ENCODE measurements at places on chromosomes 7 and 10.

DNA sequence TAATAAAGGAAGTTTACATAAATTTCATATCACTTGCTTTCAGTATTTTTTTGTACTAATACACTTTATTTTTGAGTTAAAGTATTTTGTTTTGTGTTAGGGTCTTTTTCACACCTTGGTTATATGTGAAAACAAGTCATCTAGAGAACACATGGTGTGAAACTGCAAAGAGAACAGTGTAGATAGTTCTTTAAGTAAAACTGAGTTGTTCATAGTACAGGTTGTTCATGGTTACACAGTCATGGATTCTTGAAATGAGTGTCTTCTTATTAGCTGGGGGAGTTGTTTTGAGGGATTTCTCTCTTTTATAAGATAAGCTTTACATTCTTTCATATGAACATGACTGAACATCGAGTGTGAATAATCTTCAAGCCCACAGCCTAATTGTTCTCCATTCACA lies 244.2 kb downstream of the THSD7A start:
- no peak for DNase-seq

GRCh38 chr10:131195558-131196159 lies 115.9 kb downstream of the TCERG1L start:
- no peak for DNase-seq

DNA sequence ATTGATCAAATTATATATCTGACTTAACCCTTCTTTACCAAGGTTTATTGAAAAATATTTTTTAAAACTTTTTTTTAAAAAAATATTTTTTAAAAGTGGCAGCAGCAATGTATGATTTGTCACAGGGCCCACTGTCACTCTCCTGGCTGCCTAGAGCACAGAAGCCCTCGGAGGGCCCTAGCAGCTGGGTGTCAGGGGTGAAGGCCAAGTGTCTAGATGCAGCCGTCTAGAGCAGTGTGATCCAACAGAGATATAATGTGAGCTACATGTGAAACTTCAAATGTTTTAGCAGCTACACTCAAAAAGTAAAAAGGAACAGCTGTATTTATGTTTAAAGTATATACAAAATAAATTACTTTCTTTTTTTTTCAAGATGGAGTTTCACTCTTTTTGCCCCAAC lies 112.7 kb downstream of the ARHGAP22 start:
- DNase-seq = no peak

- no peak for DNase-seq
These were observed 76.6 kb upstream of the ADO start for GRCh38 chr10:62727934-62728333.

- DNase-seq = peak; percentile 53
These were observed 256.4 kb downstream of the CAMK1D start for GRCh38 chr10:12605580-12606405.

DNA sequence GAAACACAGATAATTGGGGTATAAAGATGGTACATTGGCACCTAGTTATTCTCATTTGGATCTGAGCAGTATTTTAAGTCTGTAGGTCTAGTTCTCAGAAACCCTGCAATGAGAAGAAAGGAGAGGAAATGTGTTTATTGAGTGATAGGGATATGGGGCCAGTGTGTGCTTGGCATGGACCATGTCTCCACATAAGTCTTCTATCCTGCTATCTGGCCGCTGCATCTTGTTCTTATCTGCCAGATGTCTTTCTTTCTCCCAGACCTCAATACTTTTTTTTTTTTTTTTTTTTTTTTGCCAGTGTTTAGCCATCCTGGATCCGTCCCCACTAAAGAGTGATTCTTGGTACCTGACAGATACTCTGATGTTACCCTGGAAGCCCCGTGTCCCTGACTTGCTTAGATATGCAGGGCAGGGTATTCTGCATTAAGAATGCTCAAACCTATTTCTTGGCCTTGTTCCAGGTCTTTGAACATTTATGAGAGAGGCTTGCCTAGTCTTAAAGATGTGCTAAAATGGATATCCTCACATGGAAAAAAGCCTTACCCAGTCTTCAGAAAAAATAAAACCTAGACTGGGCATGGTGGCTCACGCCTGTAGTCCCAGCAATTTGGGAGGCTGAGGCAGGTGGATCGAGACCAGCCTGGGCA lies 10.0 kb downstream of the MTURN start:
- DNase-seq = no peak

- no peak for DNase-seq
These were observed 32.5 kb downstream of the MTERF1 start for GRCh38 chr7:91847876-91848588.

GRCh38 chr10:132955479-132955878 lies 13.1 kb upstream of the CFAP46 start:
- no peak for DNase-seq

DNA sequence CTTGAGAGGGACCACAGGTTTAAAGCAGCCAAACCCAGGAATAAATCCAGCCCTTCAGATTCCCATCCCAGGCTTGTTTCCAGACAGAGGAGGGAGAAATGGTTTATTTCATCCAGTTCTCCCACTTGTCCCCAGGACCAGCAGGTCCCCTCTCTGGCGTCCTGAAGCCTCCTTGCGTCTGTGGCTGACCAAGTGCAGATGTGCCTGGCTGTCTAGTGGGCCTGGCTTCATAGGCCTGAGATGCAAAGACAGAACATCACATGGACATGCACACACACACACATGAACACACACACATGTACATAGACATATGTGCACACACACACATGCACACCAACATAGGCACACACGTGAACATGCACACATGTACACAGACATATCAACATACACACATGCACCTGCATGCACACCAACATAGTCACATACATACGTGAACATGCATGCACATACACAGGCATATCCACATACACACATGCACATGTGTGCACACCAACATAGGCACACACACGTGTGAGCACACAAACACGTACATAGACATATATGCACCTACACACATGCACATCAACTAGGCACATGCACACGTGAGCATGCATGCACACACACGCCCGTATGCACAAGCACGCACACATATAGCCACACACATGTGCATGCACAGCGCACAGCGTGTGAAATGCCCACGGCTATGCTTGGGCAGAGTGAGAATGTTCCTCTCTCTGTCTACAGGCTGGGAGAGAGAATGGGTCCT lies 10.7 kb downstream of the FOXL3 start:
- DNase-seq = no peak

DNA sequence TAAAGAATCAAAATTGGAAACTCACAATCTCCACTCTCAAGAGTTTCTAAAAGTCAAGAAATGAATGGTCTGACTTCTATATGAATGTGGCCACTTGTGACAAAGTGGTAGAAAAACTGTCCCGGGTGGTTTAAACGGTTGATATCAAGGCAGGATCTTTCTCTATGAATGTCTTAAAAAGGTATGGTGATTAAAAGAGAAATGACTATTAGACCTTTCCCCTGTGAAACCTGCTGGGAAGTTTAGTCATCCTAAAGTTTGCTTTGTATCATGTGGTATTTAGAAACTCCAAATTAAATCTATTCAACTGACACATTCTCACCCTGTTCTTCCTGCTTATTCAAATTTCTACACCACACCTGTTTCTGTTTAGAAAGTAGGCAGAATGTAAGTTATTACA lies 492.5 kb downstream of the XPNPEP1 start:
- no peak for DNase-seq

- DNase-seq = no peak
These were observed 42.3 kb upstream of the GNA12 start for GRCh38 chr7:2886391-2886790.

DNA sequence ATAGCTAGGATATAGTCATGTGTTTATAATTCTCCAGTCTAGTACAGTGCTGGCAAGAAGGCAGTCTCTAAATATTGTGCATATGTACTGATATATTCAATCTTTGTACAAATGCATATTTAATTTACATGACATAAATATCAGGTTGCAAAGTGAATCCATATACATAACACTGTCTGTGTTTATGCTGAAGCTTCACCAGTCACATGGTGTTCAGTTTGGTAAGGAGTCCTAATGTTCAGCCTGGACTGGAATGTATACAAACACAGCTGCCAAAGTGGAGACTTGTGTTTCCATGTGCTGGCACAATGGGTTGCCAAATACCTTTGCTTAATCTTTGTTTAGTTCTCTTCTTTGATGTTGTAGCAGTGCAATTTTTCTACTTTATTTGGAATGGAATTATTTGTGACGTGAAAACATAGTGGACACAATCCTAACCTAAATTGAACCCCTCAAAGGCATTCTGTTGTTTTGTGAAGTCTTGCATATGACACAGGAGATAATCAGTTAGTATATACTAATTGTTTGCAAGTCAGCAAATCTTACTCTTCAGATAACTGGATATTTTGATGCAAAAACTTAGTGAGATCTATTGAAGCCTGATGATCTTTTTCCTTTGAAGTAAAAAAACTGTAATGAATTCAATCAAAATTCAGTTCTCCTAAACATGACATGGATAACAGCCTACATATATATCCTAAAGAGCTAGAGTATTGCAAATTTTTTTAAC lies 17.3 kb upstream of the ARL4A start:
- DNase-seq = no peak

DNA sequence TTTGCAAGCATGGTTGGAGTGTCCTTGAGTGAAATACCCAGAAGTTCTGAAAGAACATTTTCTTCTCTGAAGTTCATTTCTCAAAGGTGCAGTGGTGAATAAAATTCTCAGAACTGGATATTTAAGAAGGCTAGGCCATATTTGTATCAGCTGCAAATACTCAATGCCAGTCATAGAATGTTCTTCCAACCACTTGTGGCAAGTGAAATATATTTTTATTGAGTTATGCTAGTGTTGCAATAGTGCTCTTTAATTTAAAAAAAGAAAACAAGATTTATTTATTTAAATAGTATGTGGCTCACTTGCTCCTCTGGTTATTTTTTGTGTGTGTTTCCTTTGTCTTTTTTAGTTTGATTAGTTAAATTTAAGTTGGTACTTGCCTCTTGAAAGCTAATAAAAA lies 64.5 kb downstream of the PALS2 start:
- DNase-seq = no peak

DNA sequence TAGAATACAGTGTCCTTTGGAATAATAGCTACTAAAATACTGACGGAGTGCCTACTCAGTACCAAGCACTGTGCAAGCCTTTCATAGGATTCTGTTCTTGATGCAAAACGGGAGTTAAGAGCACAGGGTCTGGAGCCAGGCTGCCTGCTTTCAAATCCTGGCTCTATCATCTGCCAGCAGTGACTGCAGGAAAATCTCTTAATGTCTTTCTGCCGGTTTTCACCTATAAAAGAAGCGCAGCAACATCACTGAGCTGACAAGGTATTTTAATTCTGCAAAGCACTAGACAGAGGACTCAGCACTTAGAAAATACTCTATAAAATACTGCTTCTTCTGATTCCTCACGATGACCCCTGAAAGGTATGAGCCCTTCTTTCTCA lies 659 bp downstream of the FIGNL1 start:
- no peak for DNase-seq

- no peak for DNase-seq
These were observed 165.6 kb downstream of the COL28A1 start for GRCh38 chr7:7370076-7370475.

DNA sequence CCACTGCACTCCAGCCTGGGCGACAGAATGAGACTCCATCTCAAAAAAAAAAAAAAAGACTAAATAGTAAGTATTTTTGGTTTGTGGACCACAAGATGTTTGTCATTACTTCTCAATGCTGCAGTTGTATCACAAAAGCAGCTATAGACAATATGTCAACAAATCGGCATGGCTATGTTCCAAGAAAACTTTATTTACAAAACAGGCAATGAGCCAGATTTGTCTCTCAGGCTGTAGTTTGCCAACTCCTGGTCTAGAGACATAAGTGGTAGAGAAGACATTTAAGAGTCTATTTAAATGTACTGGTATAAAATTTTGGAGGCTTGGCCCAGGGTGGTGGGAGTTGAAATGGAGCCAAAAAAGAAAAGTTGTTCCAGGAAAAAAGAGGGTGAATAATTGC lies 185.8 kb downstream of the SORCS1 start:
- no peak for DNase-seq

DNA sequence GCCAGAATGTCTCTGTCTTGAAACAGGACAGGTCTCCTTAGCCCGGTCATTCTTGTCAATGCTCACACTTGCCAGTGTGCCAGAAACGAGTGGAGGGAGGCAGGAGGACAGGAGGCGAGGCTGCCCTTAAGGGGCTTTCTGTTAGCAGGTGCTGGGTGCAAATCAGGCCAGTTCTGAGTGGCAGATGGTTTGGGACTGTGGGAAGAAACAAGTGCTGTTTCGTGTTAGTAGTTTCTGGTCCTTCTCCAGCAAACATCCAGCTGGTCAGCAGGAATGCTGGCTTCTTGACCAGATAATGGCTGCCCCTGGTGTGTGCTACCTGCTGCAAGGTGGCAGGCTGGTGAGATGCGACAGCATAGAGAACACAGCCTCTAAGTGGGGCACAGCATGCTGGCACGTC lies 8.2 kb upstream of the NDUFB2 start:
- no peak for DNase-seq

- DNase-seq = no peak
These were observed 302.6 kb upstream of the LYZL1 start for GRCh38 chr10:28986117-28986792.

DNA sequence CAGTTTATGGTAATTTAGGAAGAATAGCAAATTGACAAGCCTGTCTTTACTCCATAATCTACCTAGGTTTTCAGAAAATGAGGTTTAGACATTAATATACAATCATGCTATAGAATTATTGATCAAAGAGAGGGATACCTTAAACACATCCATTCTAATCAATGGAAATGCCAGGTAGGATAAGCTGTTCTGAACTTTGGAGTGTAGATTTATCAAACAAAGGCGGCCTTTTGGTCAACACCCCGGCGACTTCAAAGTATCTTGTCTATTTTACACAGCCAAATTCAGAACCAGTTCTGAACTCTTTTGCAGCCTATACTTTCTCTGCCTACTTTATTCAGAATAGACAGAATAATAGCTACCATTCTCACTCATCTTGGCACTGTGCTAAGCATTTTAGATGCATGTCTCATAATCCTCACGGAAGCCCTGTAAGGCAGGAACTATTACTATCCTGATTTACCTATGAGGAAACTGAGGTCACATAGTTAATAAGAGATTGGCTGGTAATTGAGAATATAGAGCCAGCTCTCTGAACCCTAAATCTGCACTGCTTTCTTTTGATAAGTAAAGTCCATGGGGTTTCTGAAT lies 641.9 kb upstream of the LRRTM3 start:
- DNase-seq = no peak

DNA sequence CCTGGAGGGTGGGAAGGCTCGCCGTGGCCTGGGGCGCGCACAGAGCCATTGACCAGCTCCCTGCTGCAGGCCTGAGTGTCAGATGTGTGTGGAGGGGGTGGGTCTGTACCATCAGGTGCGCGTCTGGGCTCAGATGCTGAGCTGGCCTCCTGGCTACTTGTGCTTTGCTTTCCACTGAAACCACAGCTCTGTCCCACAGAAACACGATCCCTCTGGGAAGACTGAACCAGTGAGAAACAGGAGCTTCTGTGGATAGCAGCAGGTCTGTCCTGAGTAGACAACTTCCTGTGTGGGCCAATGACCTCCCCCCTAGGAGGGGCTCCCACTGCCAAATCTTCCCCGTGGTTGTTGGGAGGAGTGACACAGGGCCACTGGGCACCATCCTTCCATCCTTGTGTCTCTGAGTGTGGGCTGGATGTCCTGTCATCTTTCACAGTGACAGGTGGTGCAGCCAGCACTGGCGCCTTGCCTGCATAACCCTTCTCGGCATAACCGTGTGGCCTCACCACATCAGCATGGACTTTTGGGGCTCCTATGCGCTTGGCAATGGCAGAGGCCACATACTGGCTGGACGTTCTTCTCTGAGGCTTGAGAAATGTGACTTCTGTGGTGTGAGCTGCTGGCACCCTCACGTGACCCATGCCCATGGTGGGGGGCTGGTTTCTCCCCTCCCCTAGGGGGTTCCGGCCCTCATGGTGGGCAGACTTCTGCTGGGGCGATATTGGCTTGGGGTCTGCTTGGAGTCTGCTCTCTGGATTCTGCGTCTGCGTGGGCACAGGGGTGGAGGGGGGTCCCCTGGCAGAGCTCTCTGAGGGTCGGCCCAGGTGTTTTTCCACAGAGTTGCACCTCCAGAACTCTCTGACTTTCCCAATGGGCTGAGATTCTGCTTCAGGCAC lies 245.5 kb upstream of the GRB10 start:
- DNase-seq = no peak

All from HuH-7 (cell line).